Lung microvascular endothelial cell (primary cell): ENCODE measurements at places on chromosomes 5 and 9. TPM values are rescaled to one million over a fixed set of nuclear protein-coding genes. Genes with fewer than 3 reads are reported as not detected.

DNA sequence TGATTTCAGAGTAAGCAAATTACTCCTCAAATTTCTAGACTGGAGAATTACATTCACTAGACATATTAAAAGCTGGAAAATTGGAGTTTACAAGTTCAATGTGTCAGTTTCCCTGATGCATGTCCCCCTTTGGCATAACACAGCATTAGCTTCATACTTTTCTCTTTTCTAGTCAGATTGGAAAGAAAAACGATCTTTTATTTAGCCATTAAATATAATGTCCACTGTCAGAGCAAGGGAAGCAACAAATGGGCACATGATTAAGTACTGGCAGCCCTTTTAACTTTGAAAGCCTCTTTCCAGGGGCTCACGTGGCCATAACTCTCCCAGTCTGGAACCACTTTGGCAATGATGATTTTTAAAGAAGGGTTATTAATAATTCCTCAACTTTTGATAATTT, 203.3 kb downstream of the KCNN2 start:
- no peak for DNase-seq

GRCh38 chr9:31355159-31355882, 1029.1 kb upstream of the ACO1 start:
- no peak for DNase-seq

- DNase-seq: no peak
Measured at GRCh38 chr5:171978519-171978918, 27.9 kb downstream of the FBXW11 start.

DNA sequence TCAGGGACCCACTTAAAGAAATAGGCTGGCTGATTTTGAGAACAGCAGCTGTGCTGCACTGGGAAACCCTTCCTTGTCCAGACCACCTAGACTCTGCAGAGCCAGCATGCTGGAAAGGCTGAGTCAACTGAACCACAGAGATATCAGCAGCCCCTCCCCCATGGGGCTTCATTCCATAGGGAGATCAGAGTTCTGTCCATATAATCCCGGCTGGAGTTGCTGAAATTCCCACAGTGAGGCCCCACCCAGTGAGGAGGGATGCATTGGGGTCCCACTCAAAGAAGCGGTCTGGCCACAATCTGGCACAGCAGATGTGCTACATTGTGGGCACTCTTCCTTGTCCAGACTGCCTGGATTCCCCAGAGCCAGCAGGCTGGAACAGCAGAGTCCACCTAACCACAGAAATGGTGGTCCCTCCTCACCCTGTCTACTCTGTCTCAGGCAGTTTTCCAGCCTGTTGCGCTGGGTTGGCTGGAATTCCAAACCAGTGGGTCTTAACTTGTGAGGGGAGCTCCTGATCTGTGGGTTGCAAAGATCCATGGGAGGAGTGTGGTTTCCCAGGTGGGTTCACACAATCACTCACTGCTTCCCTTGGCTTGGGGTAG, 127.1 kb downstream of the RNF180 start:
- no peak for DNase-seq

Gene EFNA5
- total RNA-seq: 72.8 and 93.7 TPM in 2 replicates

GRCh38 chr9:88678008-88678407, 143.0 kb downstream of the NXNL2 start:
- no peak for DNase-seq

GRCh38 chr5:164053123-164053522, 547.7 kb downstream of the MAT2B start:
- DNase-seq: peak; percentile 73

GRCh38 chr9:18129809-18130334, 344.1 kb upstream of the ADAMTSL1 start:
- no peak for DNase-seq

Gene DHFR
- total RNA-seq: 6.5 and 13.3 TPM in 2 replicates

GRCh38 chr9:123771690-123772089, 158.2 kb downstream of the DENND1A start:
- DNase-seq: no peak

DNA sequence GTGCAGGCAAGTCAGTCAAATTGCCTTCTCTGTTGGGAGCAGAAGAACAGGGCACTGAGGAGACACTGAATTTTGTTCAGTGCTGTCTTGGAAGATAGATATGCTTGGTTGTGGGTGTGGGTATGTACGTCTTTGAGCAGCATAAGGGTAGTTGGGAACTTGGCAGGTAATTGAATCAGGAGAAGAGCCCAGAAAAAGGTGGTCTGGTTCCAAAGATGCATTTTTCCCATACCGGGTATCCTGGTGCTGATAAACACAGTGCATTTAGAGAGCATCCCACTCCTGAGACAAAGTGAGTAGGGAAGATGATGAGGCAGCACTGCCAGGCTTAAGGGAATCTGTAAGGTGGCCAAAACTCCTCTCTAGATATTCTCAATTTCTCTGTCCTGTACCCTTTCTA, 40.6 kb downstream of the TEK start:
- DNase-seq: no peak

Gene PLEKHG4B
- total RNA-seq: under 0.01 TPM in 2 replicates

- no peak for DNase-seq
Measured at GRCh38 chr9:134320126-134320867, 6.0 kb upstream of the RXRA start.

- no peak for DNase-seq
Measured at GRCh38 chr5:54676481-54677340, 159.2 kb downstream of the SNX18 start.

DNA sequence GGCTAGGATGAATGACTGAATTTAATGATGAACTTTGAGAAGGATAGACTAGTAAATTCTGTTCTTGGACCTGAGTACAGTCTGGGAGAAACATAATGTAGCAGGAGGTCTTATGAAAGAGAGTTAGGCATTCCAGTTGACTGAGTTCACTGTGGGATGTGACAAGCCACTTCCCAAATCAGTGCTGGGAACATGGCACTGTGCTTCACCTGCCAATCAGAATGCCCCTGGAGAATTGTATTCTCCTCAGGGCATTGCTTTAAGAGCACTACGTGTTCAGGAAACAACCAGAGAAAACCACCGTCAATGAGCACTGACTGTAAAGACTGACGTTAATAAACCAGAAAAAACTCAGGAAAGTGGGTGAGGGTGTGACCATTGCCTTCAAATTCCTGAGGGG, 1.2 kb downstream of the CCDC107 start:
- DNase-seq: peak; percentile 62

GRCh38 chr9:117156144-117156688, 258.6 kb downstream of the ASTN2 start:
- no peak for DNase-seq

DNA sequence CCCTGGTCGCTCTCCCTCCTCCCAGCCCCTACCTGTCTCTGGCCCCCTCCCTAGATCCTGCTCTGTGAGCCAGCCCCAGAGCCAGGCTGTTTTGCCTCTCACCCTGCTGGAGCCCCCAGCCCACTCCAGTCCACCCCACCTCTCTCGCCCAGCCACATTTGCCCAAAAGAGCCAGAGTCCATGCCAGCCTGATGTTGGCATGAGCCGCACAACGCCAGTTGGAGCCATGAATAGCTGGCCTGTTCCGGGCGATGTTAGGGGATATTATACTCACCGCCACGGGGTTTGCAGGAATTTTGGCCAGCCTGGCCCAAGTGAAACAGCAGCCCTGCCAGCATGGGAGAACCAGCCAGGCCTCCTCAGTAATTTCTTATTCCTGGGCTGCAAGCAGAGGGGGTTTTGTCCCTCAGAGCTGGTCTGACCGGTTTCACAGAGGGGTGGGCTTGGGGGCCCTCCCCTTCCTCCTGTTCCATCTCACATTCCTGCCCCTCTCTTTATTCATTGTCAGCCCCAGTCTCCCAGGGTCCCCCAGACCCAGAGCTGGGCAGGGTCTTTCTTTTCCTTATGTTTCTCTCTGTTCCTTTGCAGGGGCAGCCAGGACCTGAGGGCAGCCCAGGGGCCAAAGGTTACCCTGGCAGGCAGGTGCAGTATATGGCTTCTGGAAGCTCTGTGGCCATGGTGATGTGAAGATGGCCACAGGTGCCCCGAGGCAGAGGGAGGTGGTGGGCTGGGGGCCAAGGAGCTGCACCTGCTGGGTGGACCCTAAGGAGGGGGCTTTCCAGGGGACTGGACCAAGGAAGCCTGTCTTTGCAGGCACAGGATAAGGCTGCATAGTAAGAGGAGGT, 50.1 kb downstream of the COL27A1 start:
- no peak for DNase-seq

Gene SPATA31D4
- total RNA-seq: not detected in 2 replicates

DNA sequence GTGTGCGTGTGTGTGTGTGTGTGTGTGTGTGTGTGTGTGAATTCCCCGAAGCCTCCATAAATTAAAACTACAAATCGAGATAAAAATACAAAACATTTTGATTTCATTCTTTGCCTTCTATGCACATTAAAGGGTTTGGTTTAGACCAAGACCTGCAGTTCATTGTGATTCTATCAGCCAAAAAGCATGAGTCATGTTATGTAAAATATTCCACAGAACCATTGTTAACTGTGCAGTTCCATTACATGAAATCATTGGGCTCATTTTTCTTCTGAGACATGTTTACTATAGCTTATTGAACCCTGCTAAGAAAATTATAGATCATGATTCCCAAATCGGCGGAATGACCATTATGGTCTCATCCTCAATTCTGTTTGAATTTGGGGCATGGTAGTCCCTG, 11.7 kb downstream of the CAVIN4 start:
- peak; percentile 77 for DNase-seq
